ENCODE measurements at places on chromosomes 1 and 21. TPM values are rescaled to one million over a fixed set of nuclear protein-coding genes. Genes with fewer than 3 reads are reported as not detected.

Gene LAMB3
- 146 TPM for total RNA-seq

Gene TMCC2
- total RNA-seq: 2.1 TPM

Gene CCDC17
- total RNA-seq: 11.7 TPM

Gene SGIP1
- 8.9 TPM for total RNA-seq

Gene F5
- total RNA-seq: 6.5 TPM

Gene MYBPH
- total RNA-seq: not detected

Gene OR2L5
- not detected for total RNA-seq

DNA sequence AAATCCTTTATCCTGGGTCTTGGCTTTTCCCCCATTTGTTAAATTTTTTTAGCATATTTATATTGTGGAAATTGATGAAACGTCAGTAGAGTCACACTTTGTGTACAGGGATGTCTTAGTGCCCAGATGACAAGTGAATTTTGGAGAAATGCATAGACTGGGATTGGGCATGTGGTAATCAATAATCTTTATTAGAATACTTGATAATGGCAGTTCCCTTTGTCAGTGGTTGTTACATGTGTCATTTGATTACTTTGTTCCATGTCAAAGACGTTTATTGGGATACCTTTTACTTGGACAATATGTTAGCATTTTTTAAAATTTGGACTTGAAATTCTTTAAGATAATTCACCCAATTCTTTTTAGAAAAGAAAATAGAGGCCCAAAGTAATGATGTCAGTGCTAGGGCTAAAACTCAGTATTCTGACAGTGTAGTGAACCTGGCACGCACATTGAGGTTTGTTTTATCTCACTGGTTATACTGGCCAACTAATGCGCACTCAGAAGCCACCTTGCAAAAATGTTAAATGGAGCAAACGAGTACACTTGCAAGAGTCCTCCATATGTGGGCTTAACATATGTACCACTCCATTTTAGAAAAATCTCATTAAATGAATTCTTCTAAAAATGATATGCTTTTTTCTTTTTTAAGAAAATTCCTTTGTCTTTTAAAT lies 9.2 kb downstream of the PRPF38B start:
- H3K4me1 ChIP-seq: peaks cover 7% of the 10 kb centered on the region
- H3K27ac ChIP-seq: no peak overlapping the region
- no peak overlapping the region for H3K4me3 ChIP-seq

GRCh38 chr21:16579538-16579937 lies 849.8 kb downstream of the USP25 start:
- no peaks in the 10 kb centered on the region for H3K36me3 ChIP-seq
- no peak overlapping the region for H3K27ac ChIP-seq
- DNase-seq: no peak
- no peak overlapping the region for H3K4me3 ChIP-seq

DNA sequence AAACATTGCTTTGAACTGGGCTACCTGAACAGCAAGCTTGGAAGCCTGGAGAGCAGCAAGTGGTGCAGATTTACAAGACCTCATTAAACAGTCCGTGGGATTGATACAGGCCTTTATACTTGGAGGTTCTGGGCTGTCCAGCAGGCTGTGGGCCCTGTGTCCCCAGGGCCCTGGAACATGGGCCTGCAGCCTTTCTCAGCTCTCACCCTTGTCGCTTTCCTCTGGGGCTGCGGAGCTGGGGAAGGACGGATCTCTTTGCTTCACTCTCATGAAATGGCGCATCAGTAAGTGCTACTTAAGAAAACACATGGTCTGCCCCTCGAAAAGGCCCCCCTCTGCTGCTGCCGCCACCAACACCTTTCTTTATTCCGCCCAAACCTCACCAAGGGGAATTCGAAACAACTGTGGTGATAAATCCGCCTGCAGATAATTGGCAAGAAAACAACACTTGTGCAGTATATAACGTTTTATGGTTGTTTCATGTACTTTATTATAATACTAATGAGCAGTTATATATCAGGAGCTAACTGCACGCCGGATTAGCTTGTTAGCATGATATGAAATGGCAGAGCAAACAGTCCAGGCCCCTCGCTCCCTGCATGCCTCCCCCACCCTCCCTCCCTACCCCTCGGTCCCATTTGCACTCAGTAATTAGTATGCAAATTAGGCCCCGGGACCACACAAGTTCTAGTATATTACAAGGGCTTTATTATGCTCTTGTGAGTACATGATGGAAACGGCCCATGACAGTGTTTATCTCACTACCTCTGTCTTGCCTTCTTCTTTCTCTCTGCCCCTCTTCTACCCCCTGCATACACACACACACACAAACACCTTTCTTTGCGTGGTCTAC lies 131.5 kb downstream of the RNF220 start:
- H3K27me3 ChIP-seq: no peaks in the 10 kb centered on the region
- no peak for DNase-seq
- H3K4me1 ChIP-seq: no peaks in the 10 kb centered on the region
- H3K36me3 ChIP-seq: no peaks in the 10 kb centered on the region
- no peak overlapping the region for H3K27ac ChIP-seq

GRCh38 chr1:152461544-152461943 lies 47.5 kb upstream of the CRNN start:
- H3K27me3 ChIP-seq: no peaks in the 10 kb centered on the region
- H3K36me3 ChIP-seq: no peaks in the 10 kb centered on the region
- H3K27ac ChIP-seq: no peak overlapping the region
- DNase-seq: peak; percentile 50
- H3K4me1 ChIP-seq: no peaks in the 10 kb centered on the region

- H3K4me3 ChIP-seq: peak overlapping the region; percentile 37
- peaks cover 60% of the 10 kb centered on the region for H3K4me1 ChIP-seq
- peaks cover 22% of the 10 kb centered on the region for H3K27me3 ChIP-seq
- H3K27ac ChIP-seq: no peak overlapping the region
- H3K36me3 ChIP-seq: no peaks in the 10 kb centered on the region
Observed at GRCh38 chr1:118984086-118984721, 3.9 kb downstream of the TBX15 start.

DNA sequence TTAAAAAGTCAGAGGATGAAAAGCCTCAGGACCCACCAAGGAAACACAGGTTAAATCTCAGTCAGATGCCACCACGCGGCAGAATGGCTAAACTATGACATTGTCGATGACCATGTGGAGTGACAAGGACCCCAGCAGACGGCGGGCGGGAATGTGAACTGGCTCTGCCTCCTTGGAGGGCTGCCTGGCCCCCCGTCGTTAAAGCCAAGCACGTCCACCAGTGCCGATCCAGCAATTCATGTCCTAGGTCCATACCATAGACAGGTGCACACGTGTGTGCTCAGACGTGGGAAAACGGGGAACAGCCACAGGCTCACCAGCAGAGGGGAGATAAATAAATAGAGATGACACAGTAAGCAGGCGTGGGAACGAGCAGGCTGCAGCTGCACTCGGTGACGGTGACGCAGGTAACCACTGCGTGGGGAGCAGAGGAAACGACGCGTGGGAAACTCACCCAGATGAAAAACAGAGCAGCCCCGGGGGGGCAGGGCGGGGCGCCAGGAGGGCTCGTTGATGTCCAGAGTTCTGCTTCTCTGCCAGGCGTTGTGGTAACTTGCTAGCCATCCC lies 28.3 kb upstream of the PCBP3 start:
- no peaks in the 10 kb centered on the region for H3K27me3 ChIP-seq
- no peaks in the 10 kb centered on the region for H3K4me1 ChIP-seq
- no peaks in the 10 kb centered on the region for H3K36me3 ChIP-seq
- no peak for DNase-seq
- no peak overlapping the region for H3K27ac ChIP-seq

GRCh38 chr1:246661451-246661850 lies 62.8 kb upstream of the SCCPDH start:
- no peaks in the 10 kb centered on the region for H3K27me3 ChIP-seq
- DNase-seq: no peak
- H3K36me3 ChIP-seq: peaks cover 15% of the 10 kb centered on the region
- no peaks in the 10 kb centered on the region for H3K4me1 ChIP-seq
- no peak overlapping the region for H3K4me3 ChIP-seq

DNA sequence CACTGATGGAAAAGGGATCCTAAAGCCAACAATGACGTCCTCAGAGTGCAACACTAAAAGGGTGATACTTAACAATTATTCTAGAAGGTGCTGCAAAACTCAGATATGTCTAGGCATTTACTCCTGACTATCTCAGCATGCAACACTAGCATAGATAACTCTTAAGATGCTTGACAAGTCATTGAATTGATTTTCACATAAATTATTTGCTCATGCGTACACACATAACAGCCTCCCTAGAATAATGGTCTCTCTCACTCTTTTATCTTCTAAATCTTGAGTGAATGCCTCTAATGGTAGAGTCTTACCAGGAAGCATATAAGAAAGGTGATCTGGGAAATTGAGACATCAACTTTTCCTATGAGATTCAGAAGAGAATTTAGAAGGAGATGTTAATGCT lies 1283.7 kb downstream of the MRPL39 start:
- no peak for DNase-seq
- H3K4me3 ChIP-seq: no peak overlapping the region
- H3K36me3 ChIP-seq: no peaks in the 10 kb centered on the region
- H3K27ac ChIP-seq: no peak overlapping the region

- H3K27ac ChIP-seq: no peak overlapping the region
- peak overlapping the region; percentile 9 for H3K4me3 ChIP-seq
- no peaks in the 10 kb centered on the region for H3K36me3 ChIP-seq
- H3K27me3 ChIP-seq: no peaks in the 10 kb centered on the region
- peaks cover 25% of the 10 kb centered on the region for H3K4me1 ChIP-seq
Observed at GRCh38 chr1:46137916-46138315, 5.5 kb upstream of the PIK3R3 start.

GRCh38 chr1:44609412-44609767 lies 64.9 kb downstream of the TMEM53 start:
- H3K27ac ChIP-seq: no peak overlapping the region
- no peaks in the 10 kb centered on the region for H3K27me3 ChIP-seq
- DNase-seq: no peak
- no peaks in the 10 kb centered on the region for H3K36me3 ChIP-seq
- no peak overlapping the region for H3K4me3 ChIP-seq
- H3K4me1 ChIP-seq: no peaks in the 10 kb centered on the region

Measured in upper lobe of left lung (tissue), 6 donors.